ENCODE measurements at places on chromosomes 3 and 15.
A peak's percentile ranks its signal among the peaks of the same experiment; 100 is the strongest.

- no peak for DNase-seq
Observed at GRCh38 chr3:136952292-136952691, 5.5 kb upstream of the IL20RB start.

DNA sequence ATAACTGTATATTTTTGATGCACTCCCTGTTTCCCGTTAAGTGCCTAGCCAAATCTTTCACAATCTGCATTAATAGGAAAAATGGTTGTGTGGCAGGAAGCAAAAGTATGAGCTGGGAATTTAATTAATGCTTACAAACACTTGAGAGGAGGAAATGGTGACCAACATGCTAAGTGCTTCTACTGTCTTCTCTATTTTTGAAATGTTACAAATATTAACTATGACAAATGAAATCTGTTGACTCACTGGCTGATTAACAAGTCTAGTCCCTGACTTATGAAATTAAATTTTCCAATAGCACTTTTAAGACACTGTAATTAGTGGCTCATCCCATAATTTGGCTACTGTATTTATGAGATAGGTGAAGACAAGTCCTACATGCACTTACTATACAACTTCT, 446.9 kb upstream of the DPPA4 start:
- no peak for DNase-seq

GRCh38 chr15:90915808-90916440, 12.8 kb downstream of the MAN2A2 start:
- DNase-seq, result peak; percentile 92

DNA sequence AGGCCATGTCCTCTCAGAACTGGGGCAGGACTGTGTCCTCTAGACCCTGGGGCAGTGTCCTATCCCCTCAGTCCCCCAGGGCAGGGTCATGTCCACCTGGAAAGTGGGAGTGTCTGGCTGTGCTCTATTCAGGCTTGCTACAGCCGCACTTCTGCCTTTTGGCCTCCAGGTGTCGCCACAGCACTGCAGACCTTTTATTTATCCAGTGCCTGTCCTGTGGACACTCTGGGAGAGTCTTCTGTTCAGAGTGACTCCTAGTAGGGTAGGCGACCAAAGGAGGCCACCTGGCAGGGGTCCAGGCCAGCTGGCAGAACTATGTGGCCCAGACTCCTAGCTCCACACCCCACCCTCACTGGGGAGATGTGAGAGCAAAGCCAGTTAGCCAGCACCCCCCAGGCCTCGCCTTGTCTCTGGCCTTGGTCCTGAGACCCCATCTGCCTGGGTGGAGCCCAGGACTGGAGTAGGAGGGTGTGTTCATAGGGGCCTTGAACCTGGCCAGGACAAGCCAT, 3.9 kb downstream of the TMIE start:
- DNase-seq, result peak; percentile 84

GRCh38 chr15:98443526-98443925, 204.8 kb upstream of the IGF1R start:
- no peak for DNase-seq

DNA sequence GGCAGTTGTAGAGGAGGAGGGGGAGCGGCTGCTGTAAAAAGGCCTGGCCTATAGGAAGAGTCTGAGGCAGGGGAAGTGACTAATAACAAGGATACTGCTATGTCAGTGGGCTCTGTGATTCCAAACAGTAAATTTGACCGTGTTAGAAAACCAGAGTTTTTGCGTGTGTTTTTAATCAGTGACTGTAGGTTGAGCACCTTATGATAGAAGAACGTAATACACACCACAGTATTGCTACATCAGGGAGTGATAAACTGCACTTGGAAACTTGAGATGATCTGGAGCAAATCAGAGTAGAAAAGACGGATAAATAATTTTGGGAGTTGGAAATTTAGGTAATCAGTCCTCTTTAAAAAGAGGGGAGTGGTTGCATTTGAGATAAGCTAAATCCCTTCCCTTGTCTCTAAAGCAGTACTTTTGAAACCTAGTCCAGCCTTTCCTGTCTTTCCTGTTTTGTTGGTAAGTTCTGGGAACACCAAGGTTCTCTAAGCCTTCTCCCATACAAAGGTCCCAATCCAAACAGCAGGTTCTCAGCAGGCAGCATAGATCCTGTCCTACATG, 130.5 kb upstream of the NR2E3 start:
- DNase-seq, result no peak

Measured in KBM-7 (cell line).